ENCODE measurements at places on chromosomes 13 and 19.

- DNase-seq: peak; percentile 93
Measured at GRCh38 chr19:43826787-43827754, at the start of gene ZNF283. ZNF283 (plus strand) TSS chr19:43827321; CDS start chr19:43833505, 6,184 bp downstream.

DNA sequence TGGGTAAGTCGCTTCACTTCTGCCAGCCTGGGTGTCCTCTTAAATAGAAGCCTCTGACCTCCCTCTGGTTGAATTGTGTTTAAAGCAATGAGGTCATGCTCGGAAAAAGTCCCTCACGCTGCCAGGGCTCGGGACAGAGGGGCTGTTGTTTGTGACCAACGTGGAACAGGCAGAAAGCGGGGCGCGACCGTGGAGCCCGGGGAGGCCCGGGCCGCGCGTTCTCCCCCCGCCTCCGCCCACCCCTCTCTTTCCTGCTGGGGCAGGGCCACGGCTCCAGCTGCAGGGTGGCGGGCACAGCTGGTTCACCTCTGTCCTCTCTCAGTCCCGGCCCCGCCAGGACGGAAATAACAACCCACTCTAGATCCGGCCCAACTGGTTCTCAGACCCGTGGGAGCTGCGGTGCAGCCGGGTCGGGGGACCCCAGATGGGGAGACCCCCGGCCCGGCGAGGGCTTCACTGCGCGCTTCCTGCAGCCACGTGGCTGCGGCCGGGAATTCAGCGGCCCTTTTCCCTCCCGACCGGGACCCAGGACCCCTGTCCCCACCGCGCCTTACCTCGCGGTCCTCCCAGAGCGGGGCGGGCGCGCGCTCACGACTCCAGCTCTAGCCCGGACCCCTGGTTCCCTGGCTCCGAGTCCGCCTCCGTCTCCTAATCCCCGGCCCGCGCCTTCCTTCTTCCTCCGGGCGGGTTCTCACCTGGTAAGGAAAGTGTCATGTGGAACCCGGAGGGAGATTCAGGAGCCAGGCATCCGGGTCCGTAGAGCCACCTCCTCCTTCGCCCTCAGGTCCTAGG is 1.9 kb downstream of the CDC42EP5 start:
- peak; percentile 66 for DNase-seq

DNA sequence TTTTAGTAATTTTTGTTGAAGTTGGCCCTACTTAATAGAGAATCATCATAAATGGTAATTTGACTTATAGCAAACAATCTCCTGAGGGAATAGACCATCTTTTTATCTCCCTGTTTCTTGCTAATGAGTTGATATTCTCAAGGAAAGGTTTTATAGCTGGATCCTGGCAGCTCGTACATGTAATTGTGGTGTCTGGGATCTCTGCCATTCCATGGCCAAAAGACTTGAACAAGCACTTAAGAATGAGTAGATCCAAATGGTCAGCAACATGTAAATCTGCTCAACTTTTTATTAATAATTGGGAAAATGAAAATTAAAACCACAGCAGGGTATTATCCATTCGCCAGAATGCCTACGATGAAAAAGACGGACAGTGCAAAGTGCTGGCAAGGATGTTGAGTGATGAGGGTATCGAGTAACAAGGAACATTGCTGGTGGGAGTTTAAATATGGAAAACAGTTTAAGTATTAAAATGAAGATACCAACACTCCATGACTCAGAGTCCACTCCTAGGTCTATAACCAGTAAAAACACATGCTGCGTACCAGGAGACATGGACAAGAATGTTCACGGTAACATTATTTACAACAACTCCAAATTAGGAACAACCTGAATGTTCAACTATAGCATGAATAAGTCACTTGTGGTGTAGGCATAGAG is 5.1 kb upstream of the GPR18 start:
- peak; percentile 82 for DNase-seq

GRCh38 chr13:70623239-70623638 is 515.0 kb upstream of the KLHL1 start:
- DNase-seq: peak; percentile 61

DNA sequence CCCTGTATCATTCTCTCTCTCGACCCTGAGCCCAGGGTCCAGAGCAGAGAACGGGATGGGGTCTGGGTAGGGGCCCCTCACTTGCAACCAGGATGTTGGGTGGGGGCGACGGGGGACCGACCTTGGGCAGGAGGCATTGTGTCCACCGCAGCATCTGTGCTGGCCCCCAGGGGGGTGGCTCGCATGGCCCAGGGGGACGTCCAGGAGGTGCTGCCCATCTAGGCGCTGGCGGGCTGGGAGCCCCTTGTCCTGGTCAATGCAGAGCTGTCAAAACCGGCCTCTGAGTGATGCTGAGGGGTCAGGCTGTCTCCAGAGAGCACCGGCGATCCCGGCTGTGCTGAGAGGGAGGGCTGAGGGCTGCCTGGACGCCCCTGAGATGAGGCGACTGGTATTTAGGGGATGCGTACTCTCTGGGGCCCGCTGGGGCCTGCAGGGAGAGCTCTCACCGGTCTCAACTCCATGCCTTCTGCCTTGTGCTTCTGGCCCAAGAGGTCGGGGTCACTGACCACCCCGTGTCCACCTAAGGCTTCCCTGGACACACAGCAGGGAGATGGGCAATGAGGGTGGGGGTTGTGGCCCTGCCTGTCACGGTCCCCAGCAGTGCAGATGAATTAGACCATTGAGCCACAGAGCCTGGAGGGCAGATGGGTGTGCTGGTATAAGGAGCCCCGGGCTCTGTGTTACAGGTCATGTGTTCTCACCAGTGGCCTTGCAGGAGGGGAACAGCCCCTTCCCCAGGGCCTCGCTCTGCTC is 8.6 kb downstream of the RPS9 start:
- DNase-seq: peak; percentile 33

DNA sequence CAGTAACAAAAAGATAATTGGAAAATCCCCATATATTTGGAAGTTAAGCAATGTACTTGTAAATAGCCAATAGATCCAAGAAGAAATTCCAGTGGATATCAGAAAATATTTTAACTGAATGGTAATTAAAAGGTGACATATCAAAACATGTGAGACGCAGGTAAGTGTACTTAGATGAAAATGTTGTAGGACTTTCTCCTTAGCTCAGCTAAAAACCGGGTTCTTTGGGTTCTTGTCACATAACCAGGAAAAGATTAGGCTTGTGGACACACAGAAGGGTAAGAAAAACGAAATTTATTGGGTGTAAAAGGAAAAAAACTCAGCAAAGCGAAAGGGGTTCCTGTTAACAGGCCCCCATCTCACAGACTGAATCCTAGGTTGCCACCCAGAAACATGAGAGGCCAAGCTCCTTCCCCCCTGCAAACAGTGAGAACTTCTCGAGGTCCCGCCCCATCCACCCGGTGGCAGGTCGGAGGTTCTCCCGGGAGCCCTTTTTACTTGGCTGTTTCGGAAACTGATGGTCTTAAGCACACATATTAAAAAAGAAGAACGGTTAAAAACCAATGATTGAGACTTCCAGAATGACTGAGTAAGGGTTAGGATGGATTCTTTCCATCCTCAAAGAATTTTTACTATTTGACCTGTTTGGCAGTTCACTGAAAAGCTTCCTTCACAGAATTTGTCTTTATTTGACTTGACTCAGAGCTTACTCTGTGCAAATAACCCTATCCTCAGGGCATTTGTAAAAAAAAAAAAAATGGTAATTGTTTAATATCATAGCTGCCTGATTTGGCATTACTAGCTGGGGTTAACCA is 3.1 kb upstream of the CCDC70 start:
- DNase-seq: no peak

DNA sequence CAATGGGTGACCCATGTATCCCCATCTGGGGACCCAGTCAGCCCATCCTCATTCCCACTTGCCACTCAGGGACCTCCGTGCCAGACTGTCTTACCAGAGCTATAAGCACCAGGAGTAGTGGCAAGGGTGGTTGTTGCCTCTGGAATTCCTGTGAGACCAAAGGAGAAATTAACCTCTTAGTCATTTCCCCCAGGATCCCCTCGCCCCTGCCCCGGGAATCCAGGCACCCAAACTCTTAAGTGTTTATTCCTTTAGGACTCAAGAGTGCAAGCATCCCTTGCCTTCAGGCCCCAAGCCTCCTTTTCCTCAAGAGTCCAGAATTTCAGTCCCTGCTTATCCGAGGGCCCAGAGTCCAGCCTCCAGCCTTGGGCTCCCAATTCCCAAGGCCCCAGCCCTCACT is 9.2 kb downstream of the NTN5 start:
- DNase-seq: no peak

DNA sequence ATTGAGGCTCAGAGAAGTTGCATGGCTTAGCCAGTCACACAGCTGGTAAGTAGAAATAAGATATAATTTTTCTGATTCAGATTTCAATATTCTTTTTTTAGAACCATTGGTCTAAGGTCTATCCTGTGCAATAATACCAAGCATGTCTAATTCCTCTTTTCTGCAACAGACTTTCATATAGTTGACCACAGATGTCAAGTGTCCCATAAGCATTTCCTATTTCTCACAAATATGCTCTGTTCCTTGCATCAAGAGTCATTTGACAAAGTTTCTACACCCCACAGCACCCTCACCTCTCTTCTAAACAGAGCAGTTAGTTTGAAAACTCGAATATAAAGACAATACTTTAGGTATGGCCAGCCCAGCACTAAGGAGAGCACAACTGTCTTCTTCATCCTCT is 26.8 kb upstream of the SACS start:
- no peak for DNase-seq

GRCh38 chr13:109500146-109500773 is 286.1 kb downstream of the IRS2 start:
- DNase-seq: peak; percentile 72

GRCh38 chr19:47241919-47242577 is 11.0 kb upstream of the BBC3 start:
- DNase-seq: peak; percentile 31

DNA sequence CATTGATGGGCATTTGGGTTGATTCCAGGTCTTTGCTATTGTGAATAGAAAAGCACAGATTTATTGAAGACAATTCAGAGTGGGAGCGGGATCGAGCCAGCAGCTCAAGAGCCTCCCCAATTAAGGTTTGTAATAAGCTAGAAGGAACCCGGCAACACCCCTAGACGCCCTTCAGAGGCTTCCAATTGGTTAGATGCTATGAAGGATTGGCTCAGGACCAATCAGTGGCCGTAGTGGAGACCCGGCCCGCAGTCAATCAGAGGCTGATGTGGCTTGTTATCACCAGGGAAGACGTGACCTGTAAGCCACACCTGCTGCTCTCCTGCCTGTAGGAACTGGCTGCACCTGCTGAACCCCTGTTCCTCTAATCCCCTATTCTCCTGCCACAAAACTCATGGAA is 14.6 kb downstream of the SIGLEC11 start:
- DNase-seq: no peak

DNA sequence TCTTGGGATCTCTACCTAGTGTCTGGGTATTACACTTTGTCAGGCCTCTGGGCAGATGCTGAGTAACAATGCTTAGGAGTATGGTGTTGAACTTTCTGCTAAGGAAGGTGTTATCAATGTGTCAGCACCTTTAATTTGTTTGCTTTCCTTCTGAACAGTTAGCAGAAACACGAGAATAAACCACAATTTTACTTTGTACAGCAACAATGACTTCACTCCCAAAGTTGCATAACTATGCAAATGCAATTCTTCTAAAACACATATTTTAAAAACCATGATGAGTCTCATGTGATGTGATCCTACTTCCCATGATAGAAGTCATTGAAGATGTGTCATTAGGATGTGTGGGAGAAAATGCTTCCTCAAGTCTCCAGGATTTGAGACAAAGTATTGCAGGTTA is 155.0 kb downstream of the POSTN start:
- no peak for DNase-seq

DNA sequence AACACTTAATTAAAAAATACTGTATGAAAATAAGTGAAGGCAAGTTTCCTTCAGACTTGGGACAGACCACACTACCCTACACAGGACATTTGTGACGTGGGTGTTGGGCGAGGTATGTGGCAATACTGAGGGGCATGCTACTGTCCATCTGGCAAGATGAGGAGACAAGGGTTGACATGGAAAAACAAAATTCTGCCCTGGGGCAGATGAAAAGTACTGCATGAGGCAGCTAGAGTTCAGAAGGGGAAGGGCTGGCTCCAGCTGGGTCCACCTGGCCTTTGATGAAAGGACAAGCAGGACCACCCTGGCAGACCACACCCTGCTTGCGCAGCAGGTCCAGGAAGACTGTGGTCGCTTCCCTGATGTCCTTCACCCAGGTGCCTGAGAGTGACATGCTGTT is 43.2 kb downstream of the LATS2 start:
- no peak for DNase-seq

DNA sequence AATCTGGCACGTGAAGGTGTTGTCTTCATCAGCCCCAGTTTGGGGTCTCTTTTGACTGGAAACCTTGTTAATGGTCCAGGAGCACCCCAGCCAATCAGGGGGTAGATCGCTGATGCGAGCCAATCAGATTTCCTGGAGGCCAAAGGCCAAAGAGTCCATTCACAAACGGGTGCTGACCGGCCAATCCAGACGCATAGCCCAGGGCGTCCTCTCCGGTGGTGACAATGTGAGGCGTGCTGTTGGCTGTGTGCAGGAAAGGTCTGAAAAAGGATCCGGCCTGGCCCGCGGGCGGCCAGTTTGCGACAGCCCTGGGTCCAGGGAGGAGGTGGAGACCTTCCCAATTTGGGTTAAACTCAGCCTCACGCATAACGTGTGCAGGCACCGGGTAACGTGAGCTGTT is 3.1 kb downstream of the MAST3 start:
- DNase-seq: no peak

DNA sequence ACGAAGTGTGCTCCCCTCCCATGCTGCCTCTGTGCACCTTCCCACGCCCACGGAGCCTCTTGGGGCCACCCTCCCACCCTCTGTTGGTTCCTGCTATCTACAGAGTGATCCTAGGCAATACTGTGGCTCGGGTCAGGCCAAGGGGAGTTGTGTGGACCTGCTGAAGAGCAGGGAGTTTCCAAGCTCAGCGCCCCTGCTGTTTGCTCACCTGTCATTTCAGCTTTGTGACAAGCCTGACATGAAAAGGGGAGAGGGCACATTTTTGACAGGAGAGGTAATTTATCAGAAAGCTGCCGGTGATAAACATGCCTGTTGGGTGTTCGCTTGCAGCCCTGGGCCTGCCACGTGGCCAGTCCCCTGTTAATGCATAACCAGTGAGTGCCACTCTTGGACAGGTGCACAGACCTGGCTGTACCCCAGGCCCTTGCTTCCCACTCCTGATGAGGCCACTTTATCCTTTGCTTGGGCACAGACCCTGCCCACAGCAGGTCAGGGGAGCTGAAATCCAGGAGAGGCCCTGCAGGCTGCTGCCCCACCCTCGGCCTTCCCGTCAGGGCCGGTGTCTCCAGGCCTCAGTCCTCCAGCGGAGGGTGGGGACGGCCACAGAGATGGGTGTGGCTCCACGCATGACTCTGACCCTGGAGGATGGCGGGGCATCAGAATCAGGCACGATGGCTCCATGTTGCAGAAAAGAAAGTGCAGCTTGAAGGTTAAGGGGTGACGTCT is 201.5 kb upstream of the GPR12 start:
- peak; percentile 79 for DNase-seq

- no peak for DNase-seq
Measured at GRCh38 chr19:1156305-1156801, 17.7 kb downstream of the SBNO2 start.

GRCh38 chr19:42629191-42629590 is 34.5 kb upstream of the CEACAM8 start:
- DNase-seq: no peak

All from lung (tissue), 17 donors.